HCT116 (cell line): ENCODE measurements at places on chromosomes 2 and 18. TPM values are rescaled to one million over a fixed set of nuclear protein-coding genes. Genes with fewer than 3 reads are reported as not detected.

DNA sequence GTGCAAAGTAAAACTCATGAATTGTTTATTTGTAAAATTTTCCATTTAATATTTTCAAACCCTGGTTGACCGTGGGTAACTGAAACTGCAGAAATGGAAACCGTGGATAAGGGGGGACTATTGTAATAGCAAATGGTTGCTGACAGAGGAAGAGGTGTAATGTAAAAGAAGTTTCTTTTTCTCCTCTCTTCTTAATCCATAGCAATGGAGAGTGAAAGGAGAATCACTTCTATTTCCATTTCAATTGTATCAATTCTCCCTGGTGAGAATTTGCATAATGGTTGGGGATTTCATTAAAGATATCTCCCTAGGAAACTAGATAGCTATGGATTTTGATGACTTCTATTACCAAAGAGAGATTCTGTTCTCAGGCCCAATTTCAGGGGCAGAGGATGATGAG lies 24.8 kb downstream of the TACR1 start:
- DNase-seq, result no peak

GRCh38 chr2:1745171-1746023 lies 1.1 kb upstream of the PXDN start:
- DNase-seq, result no peak

GRCh38 chr2:13030606-13031005 lies 313.9 kb downstream of the TRIB2 start:
- no peak for DNase-seq

- DNase-seq, result no peak
Observed at GRCh38 chr2:136113209-136113971, 4.6 kb downstream of the CXCR4 start.

GRCh38 chr2:174577967-174578589 lies 19.5 kb downstream of the WIPF1 start:
- DNase-seq, result no peak

Gene PPP1R1C
- 17.8 TPM for total RNA-seq

DNA sequence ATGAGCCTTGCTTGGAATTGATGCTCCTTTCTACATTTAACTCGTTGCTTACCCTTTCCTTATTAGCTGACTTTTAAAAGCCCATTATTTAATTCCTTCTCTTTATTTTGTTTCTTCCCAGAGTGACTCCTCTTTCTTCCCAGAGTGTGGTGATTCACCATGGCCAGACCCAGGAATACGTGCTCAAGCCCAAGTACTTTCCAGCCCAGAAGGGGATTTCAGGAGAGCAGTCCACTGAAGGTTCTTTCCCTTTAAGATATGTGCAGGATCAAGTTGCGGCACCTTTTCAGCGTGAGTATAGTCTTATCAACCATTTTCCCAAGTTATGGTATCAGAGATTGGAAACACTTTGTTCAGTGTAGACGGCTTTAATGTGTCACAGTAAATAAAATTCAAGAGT lies 163.7 kb downstream of the LTBP1 start:
- DNase-seq, result no peak

- DNase-seq, result no peak
Observed at GRCh38 chr18:79490626-79491041, 94.9 kb downstream of the NFATC1 start.

Gene DSG1
- total RNA-seq, result not detected

Gene MC4R
- not detected for total RNA-seq

- no peak for DNase-seq
Observed at GRCh38 chr18:47528343-47528742, 276.9 kb upstream of the SKOR2 start.

DNA sequence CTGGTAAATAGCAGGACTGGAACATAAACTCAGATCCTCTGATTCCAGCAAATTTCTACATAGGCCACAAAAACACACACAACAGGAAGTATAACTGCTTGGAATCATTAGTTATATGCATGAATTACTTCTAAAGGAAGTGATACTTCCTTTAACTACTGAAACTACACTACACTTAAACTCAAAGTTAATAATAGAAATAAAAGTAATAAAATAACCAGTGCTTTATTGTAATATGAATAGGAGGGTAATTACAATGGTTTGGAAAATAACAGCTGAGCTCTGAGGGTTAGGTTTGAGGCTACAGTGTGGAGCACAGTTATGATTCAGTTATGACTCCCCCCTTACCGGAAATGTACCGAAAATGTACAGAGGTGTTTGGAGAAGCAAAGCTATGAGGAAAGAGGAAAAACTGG lies 18.5 kb upstream of the POLI start:
- no peak for DNase-seq

- peak; percentile 34 for DNase-seq
Observed at GRCh38 chr2:8677646-8678592, 3.9 kb upstream of the ID2 start.

Gene RAX
- total RNA-seq, result not detected

- DNase-seq, result peak; percentile 57
Observed at GRCh38 chr2:191150600-191151330, at the start of gene STAT4. TSS of gene STAT4 (minus strand) at chr2:191150994. CDS start at chr2:191148203, 2,791 bp downstream.

Gene ZNF385B
- total RNA-seq, result 9.3 TPM

- peak; percentile 2 for DNase-seq
Observed at GRCh38 chr18:76922107-76922506, 99.8 kb downstream of the ZNF236 start.

Gene LGALSL
- 14.2 TPM for total RNA-seq

DNA sequence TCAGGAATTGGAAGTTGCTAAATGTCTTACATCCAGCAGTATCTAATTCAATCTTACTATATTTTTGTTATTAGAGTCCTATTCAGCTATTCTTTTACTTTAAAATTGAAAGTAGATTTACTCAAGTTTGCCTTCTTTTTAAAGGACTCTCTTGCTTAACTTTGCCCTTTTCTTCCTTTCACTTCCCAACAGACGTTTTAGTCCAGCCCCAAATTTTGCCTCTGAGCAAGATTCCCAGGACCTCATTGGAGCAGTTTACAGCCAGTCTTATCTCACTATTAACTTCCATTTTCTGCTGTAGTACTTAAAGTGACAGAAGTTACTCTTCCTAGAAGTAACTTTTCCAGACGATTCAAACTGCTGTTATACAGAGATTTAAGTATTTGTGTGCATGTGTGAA lies 1.7 kb upstream of the PRKD3 start:
- no peak for DNase-seq

DNA sequence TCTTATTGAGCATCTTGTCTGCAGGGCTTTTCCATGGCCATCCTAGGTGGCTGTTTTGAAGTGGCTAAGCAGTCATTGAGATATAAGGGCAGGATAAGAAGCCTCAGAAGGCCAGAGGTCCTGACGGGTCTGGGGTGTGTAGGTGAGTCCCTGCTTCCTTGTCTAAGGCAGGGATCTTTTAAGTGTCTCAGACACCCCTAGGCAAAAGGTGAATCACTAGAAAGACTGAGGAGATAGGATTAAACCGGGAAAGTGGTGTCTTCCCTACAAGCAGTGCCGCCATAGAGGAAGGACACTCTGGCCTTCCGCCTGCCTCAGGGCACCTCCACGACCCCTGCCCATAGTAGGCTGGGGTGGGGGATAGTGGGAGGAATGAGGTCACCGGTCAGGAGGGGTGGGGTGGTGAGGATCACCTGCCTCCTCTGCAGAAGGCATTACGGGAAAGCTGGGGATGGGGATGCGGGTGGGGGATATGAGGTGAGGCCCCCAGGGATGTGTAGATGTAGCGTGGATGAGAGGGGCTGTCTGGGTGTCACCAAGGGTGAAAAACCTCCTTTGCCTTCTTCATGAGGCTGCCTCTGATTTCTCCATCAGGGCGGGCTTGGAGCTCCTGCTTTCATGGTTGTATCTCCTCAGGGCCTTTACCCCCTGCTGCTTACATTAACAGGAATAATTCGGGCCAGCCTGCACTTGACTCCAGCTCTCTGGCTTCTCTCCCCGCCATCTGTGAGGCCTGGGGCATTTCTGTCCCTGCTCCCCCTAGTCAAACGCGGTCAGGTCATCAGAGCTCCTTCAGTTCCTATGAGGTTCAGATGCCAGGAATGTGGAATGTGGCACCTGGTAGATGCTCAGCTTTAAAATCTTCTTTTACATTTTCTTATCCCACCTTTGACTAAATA lies 244.0 kb downstream of the DYSF start:
- DNase-seq, result no peak

Gene SCYGR1
- not detected for total RNA-seq

Gene PJVK
- 2.6 TPM for total RNA-seq

DNA sequence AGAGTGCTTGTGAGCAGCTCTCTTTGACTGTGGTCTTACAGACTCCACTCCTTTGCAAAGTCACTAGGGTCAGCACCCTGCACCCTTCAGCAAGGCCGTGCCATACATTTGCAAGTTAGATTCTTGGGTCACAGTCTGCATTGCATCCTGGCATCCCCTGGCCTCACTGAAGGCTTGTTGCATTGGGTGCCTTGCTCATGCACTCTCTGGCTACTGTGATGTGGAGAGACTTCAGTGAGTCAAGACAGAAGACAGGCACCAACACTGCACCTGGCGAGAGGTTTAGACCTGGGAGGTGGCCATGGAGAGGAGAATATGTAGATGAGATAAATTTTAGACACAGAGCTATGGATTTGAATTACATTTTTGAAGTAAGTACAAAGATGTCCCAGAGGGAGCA lies 146.4 kb upstream of the COPS8 start:
- DNase-seq, result no peak

- no peak for DNase-seq
Observed at GRCh38 chr2:33071591-33071990, 124.8 kb downstream of the LTBP1 start.

Gene POTEJ
- total RNA-seq, result not detected

Gene FOXD4L1
- total RNA-seq, result 0.64 TPM

Gene CNGA3
- total RNA-seq, result not detected

- no peak for DNase-seq
Observed at GRCh38 chr2:145851730-145852129, 1331.8 kb upstream of the ZEB2 start.

GRCh38 chr18:32930695-32931301 lies 158.0 kb upstream of the KLHL14 start:
- DNase-seq, result peak; percentile 2

Gene FAM110C
- 20.3 TPM for total RNA-seq

GRCh38 chr2:168819050-168819715 lies 16.7 kb downstream of the NOSTRIN start:
- no peak for DNase-seq
